Vagina (tissue), 2 donors: ENCODE measurements at places on chromosomes 4 and X. TPM values are rescaled to one million over a fixed set of nuclear protein-coding genes. Genes with fewer than 3 reads are reported as not detected.

Gene AMTN
- total RNA-seq, result not detected

- no peak for DNase-seq
Observed at GRCh38 chr4:132097041-132097440, 1052.1 kb upstream of the PCDH10 start.

Gene HSFX4
- not detected for total RNA-seq

GRCh38 chr4:172141025-172141424 is 327.8 kb downstream of the GALNTL6 start:
- DNase-seq, result no peak

Gene MAGEA2
- total RNA-seq, result not detected

- DNase-seq, result no peak
Observed at GRCh38 chr4:3201718-3202702, 46.9 kb upstream of the MSANTD1 start.

GRCh38 chrX:45714866-45715265 is 514.2 kb upstream of the DIPK2B start:
- DNase-seq, result no peak

Gene NAP1L5
- total RNA-seq, result 9.1 TPM

GRCh38 chr4:108400309-108400708 is 220.1 kb upstream of the RPL34 start:
- no peak for DNase-seq

Gene DAPP1
- total RNA-seq, result 22.6 TPM

DNA sequence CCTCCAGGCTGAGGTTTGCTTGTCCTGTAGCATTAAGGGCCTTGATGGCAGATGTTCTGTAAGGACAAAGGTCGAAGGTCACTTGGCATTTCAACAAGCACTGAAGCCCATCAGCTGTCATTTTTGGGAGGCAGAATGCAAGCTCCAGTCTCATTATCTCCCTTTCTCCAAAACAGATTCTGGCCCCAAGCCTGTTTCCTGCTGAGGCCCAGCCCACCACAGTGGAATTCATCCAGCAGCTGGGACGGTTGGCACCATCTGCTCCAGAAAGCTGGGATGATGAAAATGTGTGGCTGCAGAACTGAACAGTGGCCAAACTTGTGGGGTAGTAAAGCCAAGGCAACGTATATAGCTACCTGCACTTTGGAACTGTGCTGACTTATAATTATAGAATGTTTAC is 17.7 kb upstream of the PPEF2 start:
- no peak for DNase-seq

DNA sequence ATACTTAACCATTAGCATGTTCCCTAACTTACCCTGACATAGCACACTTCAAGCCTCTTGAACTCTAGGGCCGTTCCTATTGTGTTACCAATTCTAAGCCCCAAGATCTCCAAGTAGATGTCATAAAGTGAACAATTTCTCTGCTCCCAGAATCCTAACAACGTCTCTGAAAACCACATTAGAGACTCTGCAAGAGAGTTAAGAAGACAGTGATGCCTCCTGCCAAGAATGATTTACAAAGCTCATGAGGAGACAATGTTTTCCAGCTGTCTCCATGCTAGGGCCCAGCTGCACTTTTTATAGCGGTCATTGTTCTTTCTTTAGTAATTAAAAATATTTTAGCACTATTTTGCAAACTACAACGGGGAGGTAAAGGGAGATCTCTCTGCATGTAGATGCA is 358.4 kb downstream of the PPP3CA start:
- DNase-seq, result no peak

DNA sequence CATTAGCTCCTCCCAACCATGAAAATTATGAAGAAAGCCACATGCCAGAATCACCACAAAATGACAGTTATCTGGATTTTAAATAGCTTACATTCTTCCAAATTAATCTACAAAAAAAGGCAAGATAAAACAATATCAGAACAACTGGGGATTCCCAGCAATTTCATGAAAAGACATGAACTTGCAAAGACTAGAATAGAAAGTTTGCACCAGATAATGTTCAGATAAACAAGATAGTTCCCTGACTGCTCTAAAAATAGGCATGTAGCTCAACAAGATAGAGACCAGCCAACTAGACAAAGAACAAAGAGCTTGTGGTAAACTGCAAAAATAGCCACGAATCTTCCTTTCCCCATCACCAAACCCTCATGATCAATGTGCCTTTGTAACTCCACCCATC is 30.3 kb upstream of the DDX53 start:
- no peak for DNase-seq

GRCh38 chr4:1379351-1379781 is 26.9 kb downstream of the NKX1-1 start:
- DNase-seq, result no peak

Gene S100G
- not detected for total RNA-seq

Gene PAGE1
- total RNA-seq, result not detected

Gene ADGRG4
- 0.25 TPM for total RNA-seq

Gene UNC5C
- total RNA-seq, result 12.0 TPM

- DNase-seq, result no peak
Observed at GRCh38 chr4:110622841-110623717, at the start of gene PITX2. Gene PITX2, minus strand, starts transcription at chr4:110623077. Its CDS starts 617 bp downstream, at chr4:110622460.

Gene SPATA4
- not detected for total RNA-seq

DNA sequence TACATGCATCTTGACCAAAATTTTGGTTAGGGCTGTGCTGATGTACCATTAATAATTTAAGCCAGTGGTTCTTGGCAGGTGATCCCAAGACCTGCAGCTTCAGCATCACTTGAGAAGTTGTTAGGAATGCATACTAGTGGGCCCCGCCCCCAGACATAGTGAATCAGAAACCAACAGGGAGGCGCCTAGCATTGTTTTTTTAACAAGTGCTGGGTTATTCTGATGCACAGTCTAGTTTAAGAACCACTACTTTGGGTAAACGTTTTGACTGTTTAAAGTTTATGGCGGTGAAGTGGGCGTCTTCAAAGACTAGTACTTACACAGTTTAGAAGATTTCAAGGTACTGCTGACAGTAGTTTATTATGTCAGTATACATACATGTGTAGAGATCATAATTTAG is 23.6 kb downstream of the FAM199X start:
- no peak for DNase-seq

DNA sequence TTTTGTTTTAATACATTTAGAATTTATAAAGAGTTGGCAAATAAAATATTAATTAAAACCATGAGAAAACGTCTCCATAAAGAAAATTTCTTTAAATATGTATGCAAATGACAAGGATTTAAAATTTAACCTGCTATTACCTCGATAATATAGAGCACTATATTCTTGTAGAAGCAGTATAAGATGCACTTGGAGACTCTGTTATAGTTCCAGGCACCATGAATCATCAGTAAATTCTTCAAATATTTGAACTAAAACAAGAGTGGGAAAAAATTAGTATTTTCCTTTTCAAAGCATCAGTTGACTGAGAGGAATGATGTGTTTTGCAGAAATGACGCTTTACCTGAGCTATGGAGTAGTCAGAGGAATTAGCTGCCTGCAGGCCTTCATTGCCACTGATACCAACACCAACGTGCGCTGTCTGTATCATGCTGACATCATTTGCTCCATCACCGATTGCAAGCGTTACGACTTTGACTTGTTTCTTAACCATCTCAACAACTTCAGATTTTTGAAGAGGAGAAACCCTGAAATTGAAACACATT is 67.3 kb downstream of the SHISA3 start:
- no peak for DNase-seq

Gene MSX1
- total RNA-seq, result 31.4 TPM

DNA sequence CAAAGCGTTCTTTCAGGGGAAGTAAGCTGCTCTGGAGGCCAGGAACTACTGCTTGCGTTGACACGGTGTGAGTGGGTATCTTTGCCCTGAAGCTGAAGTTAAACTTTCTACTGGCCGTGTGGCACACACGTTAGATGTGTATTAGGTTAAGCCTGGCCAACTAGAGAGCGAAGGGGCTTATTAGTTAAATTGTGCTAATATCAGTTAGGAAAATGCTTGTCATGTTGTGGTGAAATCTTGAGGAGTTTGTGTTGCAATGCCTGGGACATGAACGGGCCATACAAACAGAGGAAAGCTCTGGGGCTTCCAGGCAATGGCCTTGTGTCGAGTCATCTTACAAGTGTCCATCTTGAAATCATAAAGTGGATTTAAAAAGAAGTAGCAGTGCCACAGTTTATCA is 62.6 kb downstream of the NSUN7 start:
- no peak for DNase-seq

DNA sequence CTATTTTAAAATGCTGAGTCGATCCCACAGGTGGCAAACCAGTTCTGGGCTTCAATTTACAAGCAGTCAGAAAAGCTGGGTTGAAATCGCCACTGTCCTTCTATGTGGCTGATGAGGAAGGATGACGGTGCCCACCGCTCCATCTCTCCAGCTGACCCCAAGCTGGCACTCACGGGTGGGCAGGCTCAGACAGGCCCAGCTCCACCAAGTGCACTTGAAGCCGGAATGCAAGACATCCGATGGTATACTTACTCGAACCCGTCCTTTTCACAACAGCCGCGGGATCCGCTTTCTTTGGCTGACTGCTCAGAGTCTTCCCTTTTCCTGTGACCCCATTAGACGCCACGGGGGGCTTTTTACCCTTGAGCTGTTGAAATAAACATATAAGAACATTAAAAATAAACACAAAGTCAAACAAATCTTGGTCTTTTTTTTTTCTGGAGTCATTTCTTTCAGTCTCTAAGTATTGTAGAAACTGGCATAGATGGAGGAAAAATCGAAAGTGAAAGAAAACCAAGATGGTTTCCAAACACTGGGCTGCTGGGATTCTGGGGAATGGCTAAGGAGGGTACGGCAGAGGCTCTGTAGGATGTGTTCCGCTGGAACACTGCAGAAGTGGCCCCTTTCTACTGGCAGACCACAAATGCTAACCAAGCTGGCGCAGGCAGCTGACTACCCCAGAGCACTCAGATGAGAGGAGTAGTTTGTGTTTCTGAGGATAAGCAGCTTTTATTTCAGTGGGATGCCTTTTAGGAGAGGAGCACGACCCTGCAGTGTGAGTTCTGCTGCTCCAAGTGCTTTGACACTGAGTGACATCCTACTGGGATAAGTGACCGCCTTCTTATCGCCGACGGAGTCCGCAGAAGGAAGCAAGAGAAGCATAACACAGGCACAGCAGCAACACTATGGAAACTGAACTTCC is 160.9 kb downstream of the AFAP1 start:
- DNase-seq, result no peak

Gene AFM
- not detected for total RNA-seq

DNA sequence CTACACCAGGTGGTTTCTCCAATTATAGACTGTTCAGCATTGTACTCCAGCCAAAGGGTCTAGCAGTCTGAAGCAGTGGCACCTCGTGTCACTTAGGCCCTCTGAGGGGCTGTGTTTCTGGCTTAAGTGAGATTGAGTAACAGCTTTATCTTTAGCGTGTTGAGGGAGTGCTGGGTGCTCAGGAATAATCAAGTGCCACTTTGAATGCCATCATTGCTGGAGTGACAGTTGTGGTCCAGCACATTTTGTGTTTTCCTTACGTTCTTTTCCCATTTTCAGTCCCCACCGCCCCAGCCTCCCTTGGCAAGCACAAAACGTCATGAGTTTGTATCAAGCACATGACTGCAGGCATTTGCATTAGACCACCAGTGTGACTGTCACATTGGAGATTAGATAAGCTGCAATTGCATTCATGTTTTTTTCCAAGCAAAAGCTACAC is 58.7 kb downstream of the FNIP2 start:
- DNase-seq, result no peak

DNA sequence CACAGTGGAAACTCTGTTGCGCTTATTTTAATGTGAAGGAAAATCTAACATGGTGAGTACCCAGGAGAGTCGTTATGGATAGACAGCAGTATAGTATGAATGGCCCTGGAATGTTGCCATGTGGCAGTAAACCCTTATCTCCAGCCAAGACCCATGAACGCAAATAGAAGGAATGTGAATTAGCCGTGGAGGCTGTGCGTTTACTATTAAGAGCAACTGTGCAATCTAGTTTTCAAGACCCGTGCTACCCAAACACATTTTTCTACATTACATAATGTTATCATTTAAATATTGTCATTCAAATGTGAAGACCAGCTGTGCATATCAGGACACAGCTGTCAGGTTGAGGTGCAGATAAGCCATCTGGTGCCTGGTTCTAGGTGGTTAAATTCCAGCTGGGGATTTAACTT is 13.3 kb upstream of the AGA start:
- DNase-seq, result no peak

Gene MAGED4
- total RNA-seq, result 2.7 TPM

DNA sequence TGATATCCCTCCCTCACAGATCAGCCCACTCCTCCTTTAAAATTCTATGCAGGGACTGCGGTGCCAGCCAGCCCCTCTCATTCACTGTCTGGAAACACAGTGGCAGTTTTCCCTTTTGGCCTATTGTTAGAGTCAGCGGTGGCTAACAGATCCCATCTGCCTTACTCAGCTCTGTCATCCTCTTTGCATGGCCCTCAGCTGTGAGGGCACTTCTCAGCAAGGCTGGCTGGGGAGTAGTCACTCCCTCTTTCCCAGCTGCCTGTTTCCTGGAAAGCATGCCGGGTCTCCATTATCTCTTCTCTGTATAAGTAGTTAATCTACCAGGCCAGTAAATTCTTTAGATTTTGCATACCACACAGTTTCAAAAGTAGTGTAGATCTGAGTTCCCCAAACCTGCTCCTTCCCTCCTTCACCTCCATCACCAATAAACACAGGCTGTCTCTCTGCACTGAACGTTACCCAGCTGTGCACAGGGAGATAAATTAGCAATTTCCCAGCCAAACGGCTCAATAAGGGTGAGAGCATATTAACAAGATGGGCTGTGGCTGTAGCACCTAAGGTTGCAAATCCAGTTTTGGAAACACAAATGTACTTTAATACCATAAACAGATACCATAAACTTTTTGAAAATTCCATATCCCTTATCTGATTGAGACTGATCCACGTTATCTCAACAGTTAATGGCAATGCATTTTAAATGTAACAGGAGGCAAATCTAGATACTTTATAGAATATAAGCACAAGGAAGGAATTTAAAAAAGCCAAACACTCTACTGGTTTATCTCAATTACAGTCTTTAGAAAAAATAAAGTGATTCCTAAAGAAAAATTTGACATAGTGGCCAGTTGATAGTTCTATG is 229.3 kb downstream of the ANKRD50 start:
- no peak for DNase-seq

- no peak for DNase-seq
Observed at GRCh38 chrX:68072041-68072440, 361.3 kb downstream of the OPHN1 start.

- DNase-seq, result no peak
Observed at GRCh38 chr4:21722157-21722839, 226.3 kb downstream of the KCNIP4 start.

Gene PAK3
- 2.9 TPM for total RNA-seq

DNA sequence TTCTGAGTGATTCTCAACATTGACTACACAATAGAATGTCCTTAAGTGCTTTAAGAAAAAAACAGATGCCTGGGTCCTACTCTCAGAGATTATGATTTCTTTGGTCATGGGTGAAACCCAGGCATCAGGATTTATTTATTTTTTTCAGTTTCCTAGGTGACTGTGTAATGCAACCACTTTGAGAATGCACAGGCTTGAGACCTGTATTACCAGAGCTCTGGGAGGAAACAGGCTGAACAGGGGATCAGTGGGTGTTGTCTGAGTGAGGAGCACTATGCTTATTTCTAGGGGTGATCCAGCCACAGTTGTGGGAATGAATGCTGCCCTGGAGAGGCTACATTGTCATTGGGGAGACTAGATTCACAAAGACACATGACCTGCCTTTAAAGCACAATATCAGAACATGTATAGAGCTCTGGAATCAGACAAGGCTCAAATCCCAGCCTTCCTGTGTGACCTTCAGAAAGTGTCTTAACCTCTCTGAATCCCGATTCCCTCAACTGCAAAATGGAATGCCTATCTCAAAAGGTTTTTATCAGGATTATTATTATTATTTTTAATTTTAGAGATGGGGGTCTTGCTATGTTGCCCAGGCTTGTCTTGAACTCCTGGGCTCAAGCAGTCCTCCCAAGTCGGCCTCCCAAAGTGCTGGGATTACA is 61.6 kb upstream of the PRPS1 start:
- no peak for DNase-seq
